Stimulated activated CD8-positive, alpha-beta memory T cell treated with anti-CD3 and anti-CD28 coated beads, Interleukin-2, amount 100 ng/mL, for 48 hours (primary cell): ENCODE measurements at places on chromosomes 11 and 22.

GRCh38 chr11:56624661-56625110, 10.0 kb upstream of the OR5M1 start:
- DNase-seq = no peak

DNA sequence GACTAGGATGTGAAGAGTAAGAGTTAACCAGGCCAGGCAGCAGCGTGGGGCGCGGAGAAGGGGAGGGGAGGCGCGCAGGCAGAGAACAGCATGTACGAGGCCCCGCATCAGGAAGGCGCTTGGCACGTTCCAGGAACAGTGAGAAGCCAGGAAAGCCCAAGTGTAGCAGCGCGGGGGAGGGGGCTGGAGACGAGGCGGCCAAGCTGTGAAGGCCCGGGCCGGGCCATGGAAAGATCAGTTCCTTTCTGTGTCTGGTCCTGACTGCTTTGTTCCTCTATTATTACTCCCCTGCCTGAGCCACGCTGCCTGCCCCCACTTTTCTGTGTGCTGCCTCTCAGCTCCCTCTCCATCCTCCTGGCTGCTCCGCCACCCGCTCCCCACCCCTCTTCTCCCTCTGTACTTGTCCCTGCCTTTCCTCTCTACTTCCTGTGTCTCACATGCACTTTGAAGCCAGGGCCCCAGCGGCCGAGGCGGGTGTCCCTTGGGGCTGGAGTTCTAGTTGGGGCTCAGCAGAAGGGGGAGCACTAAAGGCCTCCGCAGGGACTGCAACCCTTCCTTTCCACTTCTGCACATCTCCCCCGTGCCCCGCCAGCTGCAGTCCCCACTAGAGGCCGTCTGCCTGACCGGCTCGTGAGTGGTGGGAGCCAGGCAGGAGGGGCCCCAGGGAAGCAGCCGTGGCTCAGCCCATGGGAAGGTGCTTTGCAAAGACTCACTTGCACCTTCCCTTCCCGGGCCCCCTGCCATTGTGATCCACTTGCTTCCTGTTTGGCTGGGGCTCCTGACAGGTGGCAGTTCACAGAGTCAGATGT, 63.7 kb downstream of the PRDM11 start:
- DNase-seq = no peak

GRCh38 chr11:35483131-35483820, 42.1 kb downstream of the PAMR1 start:
- DNase-seq = no peak

GRCh38 chr22:31262312-31263133, 29.8 kb downstream of the PIK3IP1 start:
- DNase-seq = no peak

GRCh38 chr11:111445586-111445985, 66.5 kb upstream of the POU2AF1 start:
- DNase-seq = no peak

- no peak for DNase-seq
Measured at GRCh38 chr11:78659326-78660270, 84.9 kb upstream of the NARS2 start.

DNA sequence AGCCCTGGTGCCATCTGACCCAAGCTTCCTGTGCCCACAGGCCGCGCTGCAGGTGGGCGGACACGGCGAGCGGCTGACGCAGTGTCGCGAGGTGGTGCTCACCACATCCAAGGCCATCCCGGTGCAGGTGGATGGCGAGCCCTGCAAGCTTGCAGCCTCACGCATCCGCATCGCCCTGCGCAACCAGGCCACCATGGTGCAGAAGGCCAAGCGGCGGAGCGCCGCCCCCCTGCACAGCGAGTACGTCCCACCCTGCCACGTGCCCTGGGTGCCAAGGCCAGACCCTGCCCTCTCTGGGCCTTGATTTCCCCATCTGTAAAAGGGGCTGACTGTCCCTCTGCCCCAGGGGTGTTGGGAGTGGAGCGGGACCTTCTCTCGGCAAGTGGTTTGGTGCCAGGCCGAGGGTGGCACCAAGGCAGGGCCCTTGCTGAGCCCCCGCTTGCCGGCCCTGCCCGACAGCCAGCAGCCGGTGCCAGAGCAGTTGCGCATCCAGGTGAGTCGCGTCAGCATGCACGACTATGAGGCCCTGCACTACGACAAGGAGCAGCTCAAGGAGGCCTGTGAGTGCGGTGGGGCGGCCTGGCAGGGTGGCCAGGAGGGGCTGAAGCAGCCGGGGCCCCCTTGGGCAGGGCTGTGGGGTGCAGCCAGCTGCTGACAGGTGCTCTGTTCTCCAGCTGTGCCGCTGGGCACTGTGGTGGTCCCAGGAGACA, 5.9 kb upstream of the MDK start:
- DNase-seq = no peak

GRCh38 chr11:3837793-3838192, 3.0 kb downstream of the RHOG start:
- no peak for DNase-seq

- no peak for DNase-seq
Measured at GRCh38 chr11:45659031-45659817, 6.2 kb downstream of the CHST1 start.

DNA sequence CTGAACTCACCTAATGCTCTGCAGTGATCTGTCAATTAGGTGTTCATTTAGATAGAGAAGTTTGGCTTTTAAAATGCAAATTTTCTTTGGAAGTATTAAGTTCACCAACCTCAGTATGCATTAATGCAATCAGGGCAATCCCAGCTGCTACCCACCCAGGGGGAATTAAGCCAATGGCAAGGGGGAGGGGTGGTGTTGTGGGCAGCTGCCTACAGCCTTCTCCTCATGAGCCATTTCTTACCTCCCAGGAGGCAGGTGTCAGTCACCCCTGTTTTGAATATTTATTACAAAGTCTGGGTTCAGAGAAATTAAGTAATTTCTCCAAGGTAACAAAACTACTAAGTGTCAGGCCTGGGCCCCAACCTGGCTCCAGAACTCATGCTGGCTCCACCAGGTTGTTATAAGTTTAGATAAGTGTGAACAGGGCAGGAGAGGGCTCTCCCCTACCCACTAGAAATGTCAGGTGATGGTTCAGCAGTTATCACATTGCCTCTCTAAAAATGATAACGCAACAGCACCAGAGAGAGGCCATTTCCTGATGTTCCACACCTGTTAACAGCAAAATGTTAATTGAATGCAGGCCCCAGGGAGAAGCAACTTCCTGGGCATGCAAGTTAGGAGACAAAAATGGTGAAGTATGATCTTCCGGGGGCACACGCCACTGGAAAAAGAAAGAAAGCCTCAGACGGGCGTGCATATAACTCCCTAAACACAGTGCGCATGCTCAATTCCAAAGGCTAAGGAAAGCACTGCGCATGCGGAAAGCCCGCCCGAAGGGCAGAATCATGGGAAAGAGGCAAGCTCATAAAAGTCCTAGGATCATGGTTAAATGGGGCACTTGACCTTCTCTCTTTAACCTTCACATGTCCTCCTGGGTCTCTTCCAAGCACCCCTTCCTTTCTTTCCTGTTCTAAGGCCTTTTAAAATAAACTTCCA, 35.4 kb upstream of the GNAZ start:
- DNase-seq = no peak

DNA sequence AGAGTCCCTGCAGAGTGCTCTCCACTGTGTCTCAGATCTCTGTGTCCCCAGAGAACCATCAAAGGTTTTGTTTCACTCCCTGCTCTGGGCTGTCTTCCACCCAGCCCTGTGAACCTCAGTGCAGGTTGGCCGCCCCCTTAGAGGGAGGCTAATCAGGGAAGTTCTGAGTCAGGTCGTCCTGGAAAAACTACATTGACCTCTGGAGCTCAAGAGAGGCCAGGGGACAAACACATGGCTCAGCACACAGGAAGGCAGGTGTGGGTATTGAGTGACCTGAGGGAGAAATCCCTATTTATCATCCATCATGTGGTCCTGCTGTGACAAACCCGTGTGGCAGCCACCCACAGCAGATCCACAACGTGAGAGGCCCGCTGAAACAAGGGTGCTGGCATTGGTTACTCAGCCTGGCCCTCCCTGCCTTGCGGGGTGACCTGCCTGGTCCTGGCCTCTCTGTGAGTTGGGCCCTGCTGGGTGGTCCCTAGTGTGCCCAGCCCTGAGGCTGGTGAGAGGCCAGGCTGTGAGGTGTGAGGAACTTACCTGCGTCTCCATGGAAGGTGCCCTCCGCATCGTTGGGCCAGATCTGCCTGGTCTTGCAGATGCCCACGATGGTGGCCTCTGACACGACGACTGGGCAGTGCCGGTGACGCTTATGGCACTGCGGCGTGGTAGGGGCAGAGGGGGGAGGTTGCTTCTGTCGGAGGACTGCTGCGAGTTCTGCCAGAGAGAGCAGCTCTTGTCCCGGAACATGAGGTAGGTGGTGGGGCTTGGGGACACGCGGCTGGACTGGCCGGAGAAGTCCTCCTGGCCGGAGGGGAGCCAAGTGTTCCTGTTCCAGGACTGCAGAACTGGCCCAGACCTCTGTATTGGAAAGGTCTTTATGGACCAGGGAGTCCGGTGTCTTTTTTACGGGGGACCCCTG, 669 bp upstream of the BCR start:
- DNase-seq = no peak

DNA sequence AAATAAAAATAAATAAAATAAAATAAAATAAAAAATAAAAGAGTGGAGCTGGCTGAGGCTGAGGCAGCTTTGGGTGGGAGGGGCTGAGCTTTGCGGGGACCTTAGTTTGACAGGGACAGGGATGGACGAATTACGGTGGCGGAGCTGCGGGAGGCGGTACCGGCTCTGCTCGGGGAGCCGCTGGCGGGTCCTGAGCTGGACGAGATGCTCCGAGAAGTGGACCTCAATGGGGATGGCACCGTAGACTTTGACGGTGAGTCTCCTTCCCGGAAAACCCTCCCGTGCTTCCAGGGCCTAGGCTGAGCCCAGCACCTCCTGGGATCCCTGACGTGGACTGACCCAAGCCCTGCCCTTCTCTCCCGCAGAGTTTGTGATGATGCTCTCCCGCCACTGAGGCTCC, 3.1 kb downstream of the CABP4 start:
- DNase-seq = no peak

DNA sequence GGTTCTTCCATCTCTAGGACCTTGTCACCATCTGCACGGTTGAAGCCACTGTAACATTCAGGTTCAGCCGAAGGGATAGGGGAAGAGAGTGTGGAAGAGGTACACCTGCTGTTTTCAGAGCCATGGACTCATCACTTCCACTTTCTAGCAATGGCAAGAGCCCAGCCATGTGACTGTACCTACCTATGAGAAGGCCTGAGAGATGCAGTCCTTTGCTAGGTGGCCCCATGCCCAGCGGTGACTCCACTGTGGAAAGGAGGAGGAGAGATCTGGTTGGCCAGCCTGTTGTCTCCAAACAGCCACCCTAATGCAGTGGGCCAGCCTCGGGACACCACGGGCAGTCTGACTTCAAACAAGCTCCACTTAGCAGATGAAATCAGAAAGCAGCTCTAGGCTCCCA, 16.0 kb downstream of the RASD2 start:
- DNase-seq = no peak

- DNase-seq = peak; percentile 49
Measured at GRCh38 chr11:60193687-60194433, 11.0 kb upstream of the MS4A6A start.

- DNase-seq = peak; percentile 43
Measured at GRCh38 chr22:37843741-37844089, 419 bp downstream of the ANKRD54 start.

DNA sequence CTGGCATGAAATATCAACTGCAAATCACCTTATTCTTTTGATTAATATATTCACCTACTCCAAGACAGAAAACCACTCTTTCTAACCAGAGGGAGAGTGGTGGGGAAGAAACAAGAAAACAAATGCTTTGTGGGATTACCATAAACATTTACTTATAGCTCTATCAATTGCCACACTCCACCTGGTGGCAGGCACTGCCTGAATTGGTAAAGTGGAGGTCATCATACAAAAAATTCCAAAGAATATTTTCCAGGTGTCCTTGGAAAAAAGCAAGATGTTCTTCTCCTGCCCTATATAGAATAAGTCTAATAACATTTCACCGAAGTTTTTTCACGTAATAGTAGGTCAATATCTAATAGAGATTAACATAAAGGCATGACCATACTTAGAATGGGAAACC, 45.3 kb downstream of the PHF21A start:
- DNase-seq = no peak

DNA sequence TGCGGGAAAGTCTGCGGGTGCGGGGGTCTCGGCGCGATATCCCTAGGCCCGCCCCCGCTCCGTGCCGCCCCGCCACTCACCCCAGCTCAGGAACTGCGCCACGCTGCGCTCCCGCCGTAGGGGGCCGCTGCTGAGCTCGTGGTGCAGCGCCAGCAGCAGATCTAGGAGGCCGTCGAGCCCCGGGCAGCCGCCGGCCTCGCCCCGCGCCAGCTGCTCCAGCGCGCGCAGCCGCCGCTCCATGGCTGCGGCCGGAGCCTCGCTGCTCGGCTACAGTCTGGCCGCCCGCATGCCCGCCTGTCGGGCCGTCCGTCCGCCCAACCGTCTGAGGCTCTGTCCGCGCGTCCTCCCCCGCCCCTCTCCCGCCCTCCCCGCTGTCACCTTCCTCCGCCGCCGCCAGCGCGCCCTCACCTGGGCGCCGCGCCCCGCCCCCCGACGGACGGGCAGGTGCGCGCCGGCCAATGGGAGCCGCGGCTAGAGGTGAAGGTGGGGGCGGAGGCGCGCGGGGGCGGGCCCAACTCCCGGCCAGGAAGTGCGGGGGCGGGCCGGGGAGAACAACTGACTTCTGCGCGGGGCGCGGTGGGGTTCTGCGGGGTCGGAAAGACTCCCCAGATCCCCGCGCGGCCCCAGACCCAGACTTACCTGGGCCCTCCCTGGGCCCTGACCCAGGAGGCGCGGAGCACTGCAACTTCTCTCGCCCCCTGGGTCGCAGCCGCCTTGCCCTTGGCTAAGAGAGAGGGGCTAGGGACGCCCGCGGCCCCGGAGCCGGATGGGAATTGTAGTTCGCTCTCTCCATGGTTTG, at the start of gene CDC42BPG:
Gene CDC42BPG (minus strand): TSS at position 324 of the 799 bp plus-strand sequence. CDS start 84 bp downstream, at position 240.
- DNase-seq = no peak

- no peak for DNase-seq
Measured at GRCh38 chr11:34439610-34440198, 970 bp downstream of the CAT start.

DNA sequence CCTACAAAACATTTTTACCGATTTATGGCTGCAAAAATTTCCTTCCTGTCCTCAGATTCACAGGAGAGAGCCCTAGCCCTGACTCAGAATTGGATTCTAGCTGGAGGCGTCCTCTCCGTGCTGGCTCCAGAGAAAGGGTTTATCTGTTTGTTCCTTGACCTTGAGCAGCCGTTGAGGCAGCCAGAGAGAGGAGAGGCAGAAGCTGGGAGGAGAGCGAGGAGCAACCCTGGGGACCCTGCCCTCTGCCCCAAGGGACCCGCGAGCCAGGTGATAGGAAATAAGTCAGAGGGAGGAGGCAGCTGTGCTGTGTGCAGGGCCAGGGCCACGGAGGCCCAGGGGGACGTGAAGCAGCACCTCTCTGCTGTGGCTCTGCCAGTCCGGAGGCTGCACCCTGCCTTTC, 75.6 kb downstream of the IGLL1 start:
- no peak for DNase-seq
